ENCODE measurements at places on chromosomes 1 and 21. TPM values are rescaled to one million over a fixed set of nuclear protein-coding genes. Genes with fewer than 3 reads are reported as not detected.

PROK1 gene
- total RNA-seq = not detected

OMA1 gene
- total RNA-seq = 39.4 TPM

DNA sequence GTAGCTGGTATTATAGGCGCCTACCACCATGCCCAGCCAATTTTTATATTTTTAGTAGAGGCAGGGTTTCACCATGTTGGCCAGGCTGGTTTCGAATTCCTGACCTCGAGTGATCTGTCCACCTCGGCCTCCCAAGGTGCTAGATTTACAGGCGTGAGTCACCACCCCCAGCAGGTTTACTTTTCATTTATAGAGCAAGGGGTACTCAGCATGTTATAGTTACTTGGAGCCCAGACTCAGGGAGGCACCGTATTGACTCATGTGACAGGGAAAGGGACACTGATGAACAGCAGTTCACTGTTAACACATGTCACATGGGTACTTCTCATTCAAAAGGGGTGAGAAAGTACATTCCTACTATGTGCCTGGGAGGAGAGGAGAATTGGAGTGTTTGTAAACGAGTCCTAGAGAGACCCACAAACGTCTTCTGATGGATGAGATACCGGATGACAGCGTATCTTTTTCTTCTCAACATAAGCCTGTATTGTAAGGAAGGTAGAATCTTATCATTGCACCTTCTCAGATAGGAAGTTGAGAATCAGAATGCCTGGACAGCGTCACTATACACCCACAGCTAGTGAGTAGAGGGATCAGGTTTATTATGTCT, 510.0 kb downstream of the USP25 start:
- DNase-seq = no peak

DNA sequence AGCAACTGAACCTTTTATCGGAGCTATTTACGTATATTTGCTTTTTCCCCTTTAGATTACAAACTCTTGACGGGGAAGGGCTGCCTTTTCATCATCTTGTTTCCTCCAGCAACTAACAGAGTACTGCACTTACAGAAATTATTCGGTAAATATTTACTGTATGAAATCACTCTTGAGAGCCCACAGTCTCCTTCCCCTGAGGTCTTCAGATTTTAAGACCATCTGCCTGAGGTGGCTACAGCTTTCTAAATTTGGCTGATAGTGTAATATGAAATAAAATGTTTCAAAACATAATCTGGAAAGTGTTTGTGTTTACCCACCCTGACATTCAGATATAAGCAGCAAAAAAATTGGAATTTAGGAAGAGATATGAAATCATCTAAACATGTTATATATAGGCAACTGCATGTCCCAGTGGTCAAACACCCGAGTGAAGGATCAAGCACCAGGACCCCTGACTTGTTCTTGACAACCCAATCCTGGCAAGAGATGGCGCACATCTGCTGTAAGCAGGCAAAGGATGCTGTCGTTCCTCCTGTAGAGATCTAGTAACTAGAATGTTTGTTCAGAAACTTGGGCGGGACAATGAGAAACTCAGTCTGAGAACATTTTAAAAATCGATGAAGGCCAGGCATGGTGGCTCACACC, 60.9 kb downstream of the SIPA1L2 start:
- no peak for DNase-seq

TLCD4 gene
- 9.0 TPM for total RNA-seq

GRCh38 chr21:42962380-42963007, 11.9 kb upstream of the PKNOX1 start:
- no peak for DNase-seq

GRCh38 chr1:82090104-82090503, 289.4 kb downstream of the ADGRL2 start:
- no peak for DNase-seq

FLG2 gene
- 139 TPM for total RNA-seq

- DNase-seq = no peak
Observed at GRCh38 chr1:204084247-204084772, 11.4 kb downstream of the SOX13 start.

DNA sequence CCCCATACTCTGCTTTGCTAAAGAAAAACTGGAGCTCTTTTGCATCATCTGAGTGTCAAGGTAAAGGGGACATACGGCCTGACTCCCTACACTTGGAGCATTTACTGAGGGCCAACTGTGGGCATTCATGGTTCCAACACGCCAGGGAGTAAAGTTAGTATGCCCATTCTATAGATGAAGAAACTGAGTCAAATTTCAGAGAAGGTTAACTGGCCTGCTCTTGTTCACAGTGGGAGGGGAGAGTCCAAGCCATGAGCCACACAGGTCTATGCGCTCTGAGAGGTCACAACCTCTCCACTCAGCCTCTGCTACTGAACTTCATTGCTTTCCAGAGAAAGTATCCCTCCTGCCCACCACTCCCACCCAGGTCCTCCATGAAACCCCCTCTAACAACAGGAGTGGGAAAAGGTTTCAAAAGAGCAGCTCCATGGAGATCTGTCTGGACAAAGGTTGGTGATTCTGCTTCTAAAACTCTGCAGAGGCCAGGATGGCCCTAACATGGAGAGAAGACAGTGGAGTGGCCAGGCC, 6.8 kb upstream of the KCNN3 start:
- DNase-seq = no peak

DNA sequence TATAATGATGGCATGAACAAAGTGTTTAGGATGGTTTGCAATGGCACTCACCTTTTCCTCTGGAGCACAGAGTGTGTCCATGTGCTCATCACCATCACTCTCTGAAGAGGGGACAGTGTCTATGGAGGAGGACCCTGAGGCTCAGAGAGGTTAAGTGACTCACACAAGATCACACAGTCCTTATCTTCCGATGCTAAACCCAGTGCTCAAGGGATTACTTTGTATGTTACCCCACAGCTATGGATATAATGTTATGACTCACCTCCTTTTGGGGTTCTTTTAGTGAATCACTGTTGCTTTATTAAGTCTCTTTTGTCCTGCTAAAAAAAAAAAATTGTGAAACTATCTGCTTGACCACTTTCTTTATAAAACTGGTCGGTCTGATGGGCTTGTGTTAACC, 67.6 kb downstream of the TENT5C start:
- no peak for DNase-seq

- DNase-seq = no peak
Observed at GRCh38 chr1:59104191-59104760, 192.6 kb upstream of the FGGY start.

ODR4 gene
- total RNA-seq = 34.5 TPM

GRCh38 chr21:17340081-17340480, 172.8 kb upstream of the CXADR start:
- DNase-seq = no peak

DNA sequence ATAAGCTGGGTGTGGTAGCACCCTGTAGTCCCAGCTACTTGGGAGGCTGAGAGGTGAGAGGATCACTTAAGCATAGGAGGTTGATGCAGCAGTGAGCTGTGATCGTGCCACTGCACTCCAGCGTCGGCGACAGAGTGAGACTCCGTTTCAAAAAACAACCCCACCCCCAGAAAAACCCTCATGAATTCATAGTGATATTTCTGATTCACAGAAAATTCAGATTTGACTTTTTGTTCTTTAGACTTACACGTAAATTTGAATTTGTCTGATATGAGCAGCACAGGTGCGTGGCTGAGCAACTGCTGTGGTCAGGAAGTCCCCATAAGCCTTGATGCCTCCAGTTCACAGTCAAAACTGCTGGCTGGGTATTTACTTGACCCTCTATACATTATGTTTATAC, 10.0 kb upstream of the MORC3 start:
- DNase-seq = no peak

- DNase-seq = peak; percentile 22
Observed at GRCh38 chr1:150529017-150529416, 13.5 kb downstream of the FALEC start.

SPRR2A gene
- total RNA-seq = 1.6 TPM

DNA sequence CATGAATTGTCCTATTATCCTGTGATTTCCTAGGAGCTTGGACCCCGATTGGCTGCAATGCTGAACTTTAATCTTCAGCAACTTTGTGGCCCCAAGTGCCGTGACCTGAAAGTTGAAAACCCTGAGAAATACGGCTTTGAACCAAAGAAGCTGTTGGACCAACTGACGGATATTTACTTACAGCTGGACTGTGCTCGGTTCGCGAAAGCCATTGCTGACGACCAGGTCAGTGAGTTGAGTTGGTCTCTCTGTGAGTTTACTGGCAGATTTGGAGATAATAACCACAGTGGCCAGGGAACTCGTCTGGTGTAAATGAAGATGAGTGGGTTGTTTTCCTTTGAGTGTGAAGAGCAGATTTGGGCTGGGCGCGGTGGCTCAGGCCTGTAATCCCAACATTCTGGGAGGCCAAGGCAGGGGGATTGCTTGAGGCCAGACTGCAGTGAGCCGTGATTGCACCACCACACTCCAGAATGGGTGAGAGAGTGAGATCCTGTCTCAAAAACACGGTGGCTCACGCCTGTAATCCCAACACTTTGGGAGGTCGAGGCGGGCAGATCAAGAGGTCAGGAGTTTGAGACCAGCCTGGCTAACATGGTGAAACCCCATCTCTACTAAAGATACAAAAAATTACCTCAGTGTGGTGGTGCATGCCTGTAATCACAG, 39.1 kb upstream of the KIF1B start:
- DNase-seq = no peak

TEX38 gene
- total RNA-seq = not detected

MIGA1 gene
- total RNA-seq = 15.8 TPM

GJB3 gene
- total RNA-seq = 18.2 TPM

C1QC gene
- total RNA-seq = 24.7 TPM

CLDN19 gene
- 2.7 TPM for total RNA-seq

DNA sequence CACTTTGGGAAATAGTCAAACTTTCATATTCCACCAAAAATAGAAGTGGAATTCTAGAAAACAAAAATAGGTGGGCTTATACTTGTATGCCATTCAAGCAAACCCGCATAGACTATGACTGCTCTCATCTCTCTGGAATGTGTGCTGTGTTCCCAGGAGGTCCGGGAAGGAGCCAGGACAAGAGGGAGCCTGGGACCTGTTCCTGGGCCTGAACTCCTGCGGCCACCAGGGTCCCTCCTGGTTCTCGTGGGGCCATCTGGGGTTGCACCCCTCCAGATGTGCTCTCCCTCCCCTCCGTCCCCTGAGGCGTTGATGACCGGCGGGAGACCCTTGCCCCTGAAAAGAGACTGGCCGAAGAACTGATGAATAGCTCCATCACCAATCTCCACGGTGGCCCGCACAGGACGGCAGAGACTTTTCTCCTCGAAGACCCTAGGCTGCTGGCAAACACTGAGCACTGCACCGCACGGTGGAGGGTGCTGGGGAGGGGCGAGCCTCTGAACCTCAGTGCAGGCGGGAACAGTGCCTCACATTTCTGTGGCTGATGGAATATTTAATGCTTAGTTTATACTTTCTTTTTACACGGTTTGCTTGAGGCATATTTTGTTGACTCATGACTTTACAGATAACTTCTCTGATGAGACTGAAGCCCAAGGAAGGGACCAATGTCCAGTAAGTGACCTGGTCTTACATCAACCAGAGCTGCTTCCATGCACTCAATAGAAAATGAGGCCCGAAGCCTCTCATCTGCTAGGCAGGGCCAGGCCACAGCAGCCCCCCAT, 9.6 kb upstream of the ADARB1 start:
- no peak for DNase-seq

VHLL gene
- total RNA-seq = not detected

AMY1B gene
- not detected for total RNA-seq

HTR1D gene
- total RNA-seq = not detected

DNA sequence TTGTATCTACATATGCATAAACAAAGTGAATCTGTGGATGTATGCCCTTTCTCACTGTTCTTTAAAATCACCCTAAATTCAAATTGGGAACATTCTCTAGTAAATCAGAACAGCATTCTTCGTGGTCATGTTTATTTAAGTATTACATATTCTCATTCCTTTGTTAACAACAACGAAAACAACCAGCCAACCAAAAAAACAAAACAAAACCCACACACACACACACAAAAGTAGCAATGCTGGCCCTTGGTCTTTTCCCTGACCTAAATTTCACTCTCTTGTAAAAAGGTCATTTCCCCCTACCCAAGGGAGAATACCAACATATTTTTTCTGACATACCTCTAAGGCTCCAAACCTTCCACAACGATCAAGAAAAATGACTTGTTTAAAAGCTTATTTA, 102.6 kb downstream of the NRIP1 start:
- no peak for DNase-seq

GJA5 gene
- 5.3 TPM for total RNA-seq

- DNase-seq = no peak
Observed at GRCh38 chr1:161378014-161378413, 10.3 kb upstream of the CFAP126 start.

GRCh38 chr21:16159213-16159970, 429.6 kb downstream of the USP25 start:
- no peak for DNase-seq

CHODL gene
- total RNA-seq = 11.8 TPM

GRCh38 chr1:51541313-51542050, 22.4 kb upstream of the EPS15 start:
- no peak for DNase-seq

DNA sequence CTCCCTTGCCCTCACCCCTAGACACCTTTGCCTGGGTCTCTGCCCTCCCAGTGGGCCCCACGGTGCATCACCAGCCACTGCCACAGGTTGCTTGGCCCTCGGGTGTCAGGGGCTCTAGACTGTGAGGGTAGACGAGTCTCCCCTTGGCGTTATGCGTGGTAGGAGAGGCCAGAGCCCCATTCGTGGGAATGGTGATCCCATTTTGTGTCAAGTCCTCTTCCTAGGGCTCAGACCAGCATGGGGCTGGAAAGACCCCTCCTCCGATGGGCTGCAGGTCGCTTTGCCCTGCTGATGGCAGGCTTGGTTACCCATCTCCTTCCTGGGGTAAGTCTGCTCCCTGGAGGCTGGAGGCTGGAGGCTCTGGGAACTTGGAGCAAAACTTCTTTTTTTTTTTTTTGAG, 42.4 kb downstream of the SLC30A1 start:
- DNase-seq = no peak

DNA sequence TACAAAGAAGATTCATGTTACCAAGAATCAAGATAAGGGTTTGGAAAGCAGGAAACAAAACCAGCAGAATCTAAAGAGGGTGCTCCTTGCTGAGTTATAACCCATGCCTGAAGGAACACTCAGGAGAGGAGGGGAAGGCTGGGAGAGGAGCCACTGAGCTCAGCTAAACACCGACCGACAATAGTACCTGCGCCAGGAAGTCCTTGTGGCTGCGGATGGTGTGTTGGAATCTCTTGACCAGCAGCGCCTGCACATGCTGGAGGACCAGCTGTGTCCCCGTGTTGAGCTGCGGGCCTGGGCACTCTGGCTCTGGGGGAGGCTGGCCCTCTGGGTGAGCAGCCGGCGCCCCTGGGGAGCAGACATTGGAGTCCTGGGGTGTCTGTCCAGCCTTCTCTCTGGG, 89.4 kb downstream of the ABCA4 start:
- no peak for DNase-seq

GRCh38 chr1:11653101-11653860, 948 bp downstream of the FBXO2 start:
- no peak for DNase-seq

GRCh38 chr21:38438462-38438893, 59.8 kb downstream of the ERG start:
- no peak for DNase-seq

BARHL2 gene
- not detected for total RNA-seq

DNA sequence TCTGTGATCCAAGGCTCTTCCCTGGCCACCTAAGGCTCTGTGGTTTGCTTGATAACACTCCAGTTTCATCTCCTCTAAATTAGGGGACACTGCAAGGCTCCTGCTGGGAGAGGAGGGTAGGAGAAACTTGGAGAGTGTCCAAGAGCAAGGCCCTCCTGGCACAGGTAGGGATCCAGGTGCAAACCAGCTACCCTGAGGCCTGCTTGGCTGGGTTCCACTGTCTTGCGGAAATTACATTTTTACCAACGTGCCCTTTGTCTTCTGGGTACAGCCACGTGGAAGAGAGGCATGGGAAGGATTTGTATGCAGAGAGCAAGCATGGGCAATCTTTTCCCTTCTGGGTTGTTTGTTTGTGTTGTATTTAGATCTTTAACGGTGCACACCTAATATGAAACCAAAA, 132.5 kb downstream of the PRDM2 start:
- DNase-seq = no peak

Data from skin of body (tissue), 3 donors.